ENCODE measurements at places on chromosomes 3 and 15.

GRCh38 chr3:73924048-73924447, 299.3 kb upstream of the PDZRN3 start:
- no peak for DNase-seq

DNA sequence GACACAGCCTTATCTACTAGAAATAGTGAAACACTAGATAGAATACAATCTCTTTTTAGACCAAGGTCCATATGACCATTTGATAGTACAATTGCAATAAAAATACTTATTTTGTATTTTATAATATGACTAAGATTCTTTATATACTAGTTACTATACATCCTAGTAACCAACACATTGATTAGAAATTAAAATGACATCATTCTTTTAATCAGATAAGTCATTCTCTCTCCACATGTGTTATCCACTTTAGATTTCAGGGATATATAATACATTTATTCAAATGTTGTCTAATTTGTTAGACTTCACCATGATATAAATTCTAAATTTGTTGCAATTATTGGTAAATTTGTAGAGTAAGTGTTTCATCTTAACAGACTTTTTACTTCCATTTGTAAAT, 276.2 kb upstream of the DPH6 start:
- DNase-seq, result no peak

DNA sequence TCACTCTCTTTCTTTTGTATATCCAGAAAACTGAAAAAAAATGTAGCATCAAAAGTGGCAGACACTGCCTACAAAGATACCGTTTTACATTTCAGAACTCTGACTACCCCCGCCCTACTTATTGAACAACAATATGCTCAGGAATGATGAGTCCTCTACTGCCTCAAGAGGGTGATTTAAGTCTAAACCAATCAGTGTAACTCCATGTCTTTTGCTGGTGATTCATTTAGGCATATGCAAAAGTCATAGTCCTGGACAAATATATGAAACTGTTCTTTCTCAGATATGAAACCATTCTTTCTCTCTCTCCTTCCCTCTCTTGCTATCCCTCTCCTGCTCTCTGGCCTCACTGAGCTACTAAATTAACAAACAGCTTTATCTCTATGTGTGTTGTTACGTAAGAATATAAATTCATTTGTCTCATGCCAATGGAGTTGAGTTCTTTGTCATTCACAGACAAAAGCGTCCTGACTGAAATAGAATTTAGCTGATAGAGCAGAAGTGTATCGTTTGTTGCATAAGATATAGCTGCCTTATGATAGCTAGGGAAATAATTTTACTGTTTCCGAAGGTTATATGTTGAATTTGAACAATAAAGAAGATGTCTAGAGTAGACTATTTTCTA, 133.7 kb upstream of the OSTN start:
- no peak for DNase-seq

DNA sequence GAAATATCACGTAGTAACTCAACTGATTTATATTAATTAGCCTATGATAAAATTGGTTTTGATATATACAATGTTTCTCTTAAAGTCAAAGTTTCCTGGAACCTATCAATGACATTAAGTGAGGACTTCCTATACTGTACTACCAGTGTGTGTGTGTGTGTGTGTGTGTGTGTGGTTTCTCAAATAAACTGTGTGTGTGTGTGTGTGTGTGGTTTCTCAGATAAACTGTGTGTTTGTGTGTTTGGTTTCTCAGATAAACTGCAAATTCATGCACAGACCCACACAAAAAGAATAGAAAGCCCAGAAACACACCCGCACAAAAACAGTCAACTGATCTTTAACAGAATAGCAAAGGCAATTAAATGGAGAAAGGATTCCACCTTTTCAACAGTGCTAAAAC, 14.5 kb upstream of the WDR5B start:
- DNase-seq, result no peak

DNA sequence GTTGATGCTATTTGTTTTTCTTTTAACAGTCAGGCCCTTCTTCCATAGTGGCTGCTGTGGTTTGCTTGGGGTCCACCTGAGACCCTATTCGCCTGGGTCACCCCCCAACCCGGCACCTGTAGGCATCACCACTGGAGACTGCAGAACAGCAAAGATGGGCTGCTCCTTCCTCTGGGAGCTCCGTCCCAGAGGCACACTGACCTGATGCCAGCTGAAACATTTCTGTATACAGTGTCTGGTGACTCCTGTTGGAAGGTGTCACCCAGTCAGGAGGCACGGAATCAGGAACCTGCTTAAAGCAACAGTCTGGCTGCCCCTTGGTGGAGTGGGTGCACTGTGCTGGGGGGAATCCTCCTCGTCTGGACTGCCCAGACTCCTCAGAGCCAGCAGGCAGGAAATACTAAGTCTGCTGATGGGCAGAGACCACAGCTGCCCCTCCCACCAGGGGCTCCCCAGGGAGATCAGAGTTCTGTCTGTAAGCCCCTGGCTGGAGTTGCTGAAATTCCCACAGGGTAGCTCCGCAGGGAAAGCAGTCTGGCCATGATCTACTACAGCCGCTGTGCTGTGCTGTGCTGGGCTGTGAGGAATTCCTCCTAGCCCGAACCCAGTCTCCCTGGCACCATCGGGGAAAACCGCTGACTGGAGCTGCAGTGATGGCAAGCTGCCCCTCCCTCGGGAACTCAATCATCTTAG, 248.2 kb downstream of the TBC1D5 start:
- no peak for DNase-seq

DNA sequence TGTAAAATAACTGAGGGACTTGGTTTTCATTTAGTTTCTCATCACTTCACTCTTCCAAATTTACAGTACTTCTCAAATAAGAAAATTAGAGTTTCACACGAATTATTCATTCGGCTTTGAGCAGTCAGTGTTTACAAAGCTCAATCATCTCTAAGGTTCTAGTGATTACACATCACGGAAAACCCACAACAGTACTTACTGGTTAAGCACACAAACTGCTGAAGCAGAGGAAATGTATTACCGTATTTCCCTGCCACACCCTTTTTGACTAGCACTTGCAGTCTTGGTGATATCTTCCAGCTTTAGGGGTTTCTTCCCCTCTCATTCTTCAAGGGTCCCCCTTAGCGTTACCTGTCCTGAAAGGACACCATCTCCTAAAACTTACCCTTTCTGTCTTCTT, 164.8 kb upstream of the CDIN1 start:
- DNase-seq, result no peak

DNA sequence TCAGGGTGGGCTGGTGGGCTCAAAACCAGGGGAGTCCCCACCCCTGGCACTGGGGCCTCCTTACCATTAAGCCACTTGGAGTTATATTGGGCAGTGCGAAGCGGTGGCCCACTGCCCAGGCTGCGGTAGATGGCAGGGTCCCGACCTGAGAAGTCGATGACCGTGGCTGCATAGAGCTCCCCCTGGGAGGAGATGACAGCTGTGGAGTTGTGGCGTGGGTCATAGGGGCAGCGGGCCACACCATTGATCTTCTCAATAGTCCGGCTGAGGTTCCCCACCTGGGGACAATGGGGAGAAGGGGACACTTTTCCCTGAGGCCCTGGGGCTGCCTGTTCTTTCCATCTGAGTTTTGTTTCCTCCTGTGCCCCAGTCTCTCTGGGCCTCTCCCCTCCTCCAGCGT, 99.8 kb downstream of the SEMA5B start:
- DNase-seq, result no peak

DNA sequence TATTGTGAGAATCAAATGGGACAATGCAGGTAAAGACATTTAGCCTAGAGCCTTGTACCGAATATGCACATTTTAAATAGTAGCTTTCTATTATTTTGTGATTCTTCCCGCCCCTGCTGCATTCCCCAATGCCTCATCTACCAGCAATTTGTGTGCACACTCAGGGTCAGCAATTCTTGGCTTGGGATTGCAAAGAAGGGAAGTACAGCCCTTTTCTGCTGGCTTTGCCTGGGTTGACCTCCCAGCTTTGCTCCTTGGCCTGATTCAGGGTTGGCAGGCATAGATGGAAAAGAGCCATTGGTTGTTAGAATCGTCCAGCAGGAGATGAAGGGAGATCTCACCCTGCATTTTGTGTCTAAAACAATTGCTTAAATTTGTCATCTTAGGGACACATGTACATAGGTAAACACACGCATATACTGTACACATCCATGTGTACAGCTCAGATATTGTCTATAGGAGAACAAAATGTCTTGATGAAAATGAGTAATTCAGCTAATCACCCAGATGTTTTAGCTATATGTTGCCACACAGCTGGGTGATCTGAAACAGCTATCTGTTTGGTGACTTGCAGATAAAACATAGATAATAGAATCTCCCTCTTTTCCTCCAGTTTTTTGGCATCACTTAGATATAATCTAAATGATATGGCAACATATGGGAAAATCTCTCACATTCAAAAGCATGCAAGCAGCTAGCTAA, 340.9 kb upstream of the TBL1XR1 start:
- no peak for DNase-seq

- no peak for DNase-seq
These were observed 1.4 kb downstream of the VHL start for GRCh38 chr3:10142707-10143560.

DNA sequence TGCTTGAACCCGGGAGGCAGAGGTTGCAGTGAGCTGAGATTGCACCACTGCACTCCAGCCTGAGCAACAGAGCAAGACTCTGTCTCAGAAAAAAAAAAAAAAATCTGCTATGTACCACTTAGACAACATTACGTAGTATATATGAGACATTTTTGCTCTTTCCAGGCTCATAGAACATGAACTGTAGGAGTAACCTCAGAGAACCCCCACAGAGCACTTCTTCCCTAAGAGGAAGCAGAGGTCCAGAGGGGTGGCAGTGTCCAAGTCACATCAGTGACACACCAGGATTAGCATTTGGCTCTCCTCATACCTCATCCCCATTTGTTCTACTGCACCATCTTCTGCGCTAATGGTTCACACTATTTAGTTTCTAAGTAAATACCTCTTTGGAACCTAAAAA, 33.7 kb downstream of the ARRDC4 start:
- DNase-seq, result no peak

GRCh38 chr15:77510066-77511057, 89.7 kb downstream of the HMG20A start:
- no peak for DNase-seq

- no peak for DNase-seq
These were observed 177.9 kb downstream of the TLE3 start for GRCh38 chr15:69919816-69920215.

DNA sequence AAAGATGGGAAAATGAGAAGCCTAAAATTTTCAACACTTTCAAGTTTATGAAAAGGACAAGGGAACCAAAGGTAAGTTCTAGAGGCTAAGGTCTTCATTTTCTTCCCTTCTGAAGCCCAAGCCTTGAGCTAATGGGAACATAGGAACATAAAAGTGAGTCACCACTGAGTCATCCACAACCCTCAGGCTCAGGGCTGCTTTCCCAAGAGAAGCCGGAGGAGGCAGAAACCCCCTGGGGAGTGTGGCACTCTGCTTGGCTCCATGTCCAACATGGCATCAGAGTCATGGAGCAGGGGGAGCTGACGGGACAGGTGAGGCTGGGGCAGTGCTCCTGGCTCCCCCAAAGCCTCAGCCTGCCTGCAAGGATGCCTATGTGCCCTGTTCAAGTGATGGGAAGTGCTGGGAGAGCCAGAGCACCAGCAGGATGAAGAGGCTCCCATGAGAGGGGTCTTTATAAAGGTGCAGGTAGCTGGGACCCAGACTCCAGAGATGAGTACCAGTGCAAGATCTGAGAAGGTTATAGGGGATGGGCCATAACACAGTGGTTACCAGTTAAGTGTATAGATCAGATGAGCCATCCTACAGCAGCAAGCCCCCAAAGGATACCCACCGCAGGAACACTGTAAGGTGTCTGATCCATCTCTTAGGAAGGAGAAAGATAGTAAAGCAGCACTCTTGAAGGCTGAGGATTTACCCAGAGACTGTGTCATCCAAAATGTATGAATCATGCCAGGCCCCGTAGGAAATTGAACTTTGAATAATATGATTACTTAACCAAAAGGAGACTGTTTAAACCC, 31.8 kb upstream of the RYR3 start:
- peak; percentile 55 for DNase-seq

GRCh38 chr3:58329150-58329921, 3.4 kb upstream of the PXK start:
- no peak for DNase-seq

- DNase-seq, result peak; percentile 10
These were observed 747 bp downstream of the SORD start for GRCh38 chr15:45023659-45024225.

DNA sequence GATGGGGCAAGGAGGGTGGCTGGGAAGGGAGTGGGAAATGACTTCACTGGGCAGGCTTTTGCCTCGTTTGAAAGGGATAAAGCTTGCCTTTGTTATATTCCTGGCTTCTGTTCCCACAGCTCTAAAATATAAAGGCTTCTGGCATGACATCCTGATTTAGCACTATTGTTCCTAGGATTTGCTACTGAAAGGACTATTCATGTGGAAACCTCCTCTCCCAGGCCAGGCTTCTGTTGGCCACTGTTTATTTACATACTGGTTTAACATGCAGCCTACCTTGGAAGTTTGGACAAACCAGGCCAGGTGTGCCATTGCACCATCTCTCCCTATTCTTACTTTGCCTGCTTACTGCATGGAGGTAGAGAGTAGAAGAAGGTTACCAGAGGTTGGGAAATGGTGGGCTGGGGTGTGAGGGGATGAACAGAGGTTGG, 2.4 kb upstream of the LMCD1 start:
- DNase-seq, result no peak

- DNase-seq, result no peak
These were observed 77.9 kb upstream of the IGSF10 start for GRCh38 chr3:151538456-151539393.

DNA sequence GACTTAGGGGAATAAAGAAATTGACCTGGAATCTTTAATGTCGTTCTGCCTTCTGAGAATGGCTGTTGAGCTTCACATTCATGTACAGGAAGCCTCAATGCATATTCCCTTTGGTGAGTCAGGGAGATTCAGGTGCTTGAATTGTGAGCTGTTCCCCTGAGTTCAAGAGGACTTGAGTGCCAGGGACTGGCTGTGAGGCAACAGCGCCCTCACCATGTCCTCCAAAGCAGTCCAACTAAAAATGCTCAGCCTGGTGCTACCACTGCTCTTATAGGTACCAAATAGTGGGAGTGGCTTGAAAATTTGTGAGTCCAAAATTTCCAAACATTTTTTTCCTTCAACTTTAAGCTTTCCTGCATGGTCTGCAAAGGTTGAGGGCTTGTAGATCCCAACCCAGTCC, 54.1 kb downstream of the LEO1 start:
- DNase-seq, result peak; percentile 19

DNA sequence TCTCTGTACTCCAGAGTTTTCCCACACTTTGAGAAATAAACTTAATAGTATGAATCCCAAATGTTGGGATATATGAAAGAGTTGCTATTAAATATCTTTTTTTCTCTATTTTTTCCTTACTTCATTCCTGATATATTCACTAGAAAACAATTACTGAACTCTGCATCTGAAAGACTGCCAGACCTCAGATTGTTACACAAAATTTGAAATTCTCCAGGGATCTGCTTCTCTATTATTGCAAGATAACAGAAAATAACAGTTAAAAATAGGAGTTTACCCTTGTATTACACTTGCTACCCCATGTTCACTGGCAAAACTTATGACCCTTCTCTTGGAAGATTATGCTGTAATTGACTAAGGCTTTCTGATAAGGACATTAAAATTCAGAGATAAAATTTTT, 11.7 kb upstream of the P3H2 start:
- DNase-seq, result no peak
